NCI-H2171 treated with DMSO at 0.1 percent for 48 hours (cell line): ENCODE measurements at places on chromosomes 4 and X.

DNA sequence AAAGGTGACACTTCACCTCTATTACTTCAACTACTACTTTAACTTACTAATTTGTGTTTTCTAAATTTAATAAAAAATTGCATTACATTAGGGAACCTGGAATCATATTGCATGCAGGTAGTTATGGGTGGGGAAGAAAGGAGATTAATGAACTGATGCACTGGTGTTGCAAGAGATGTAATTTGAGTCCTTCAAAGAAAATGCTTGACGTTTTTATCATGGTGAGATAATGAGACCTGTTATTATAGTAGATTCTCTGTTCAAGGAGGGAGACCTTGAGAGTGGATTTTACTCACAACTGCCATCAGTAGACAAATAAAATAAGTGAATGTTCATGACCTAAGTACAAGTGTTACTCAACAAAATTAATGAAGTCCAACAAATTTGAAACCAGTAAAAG lies 26.4 kb upstream of the MED14 start:
- peak; percentile 33 for DNase-seq

GRCh38 chrX:150236327-150236726 lies 126.8 kb upstream of the MAMLD1 start:
- no peak for DNase-seq

GRCh38 chr4:78040431-78040830 lies 16.7 kb upstream of the FRAS1 start:
- no peak for DNase-seq

DNA sequence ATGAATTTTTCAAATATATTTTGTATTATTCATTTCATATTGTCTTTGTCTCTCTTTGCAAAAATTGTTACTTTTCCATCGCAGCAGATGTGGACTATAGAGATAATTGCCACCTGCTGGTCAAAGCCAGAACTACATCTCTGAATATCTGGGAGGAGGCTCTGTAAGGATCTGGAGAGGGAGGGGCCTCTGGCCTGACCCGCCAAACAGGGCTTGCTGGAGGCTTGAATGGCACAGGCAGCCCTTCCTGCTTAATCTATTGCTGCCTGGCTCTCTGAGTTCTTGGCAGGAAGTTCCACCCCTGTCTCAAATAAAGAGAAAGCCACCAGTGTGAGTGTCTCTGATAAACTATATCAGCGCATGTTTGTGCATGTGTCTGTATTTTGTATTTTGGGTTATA lies 132.4 kb downstream of the ZMAT1 start:
- peak; percentile 63 for DNase-seq

DNA sequence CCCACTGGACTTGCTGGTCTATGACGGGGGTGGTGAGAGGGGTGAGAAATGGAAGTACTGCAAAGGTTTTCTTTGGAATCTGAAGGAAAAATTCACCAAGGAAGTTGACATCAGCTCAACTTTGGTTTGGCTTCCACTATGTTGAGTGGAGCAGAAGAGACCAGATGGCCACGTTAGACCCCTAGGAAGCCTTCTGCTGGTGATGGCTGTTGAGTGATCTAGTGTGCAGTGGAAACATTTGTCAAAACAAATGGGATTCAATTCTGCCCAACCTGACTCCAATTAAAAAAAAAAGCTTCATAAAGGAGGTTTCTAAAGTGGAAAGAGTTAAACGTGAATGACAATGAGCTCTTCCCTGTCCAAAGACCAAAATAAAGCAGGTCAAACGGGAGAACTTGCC lies 25.7 kb downstream of the SEL1L3 start:
- DNase-seq: peak; percentile 8

GRCh38 chrX:81876437-81876836 lies 674.5 kb downstream of the SH3BGRL start:
- no peak for DNase-seq

DNA sequence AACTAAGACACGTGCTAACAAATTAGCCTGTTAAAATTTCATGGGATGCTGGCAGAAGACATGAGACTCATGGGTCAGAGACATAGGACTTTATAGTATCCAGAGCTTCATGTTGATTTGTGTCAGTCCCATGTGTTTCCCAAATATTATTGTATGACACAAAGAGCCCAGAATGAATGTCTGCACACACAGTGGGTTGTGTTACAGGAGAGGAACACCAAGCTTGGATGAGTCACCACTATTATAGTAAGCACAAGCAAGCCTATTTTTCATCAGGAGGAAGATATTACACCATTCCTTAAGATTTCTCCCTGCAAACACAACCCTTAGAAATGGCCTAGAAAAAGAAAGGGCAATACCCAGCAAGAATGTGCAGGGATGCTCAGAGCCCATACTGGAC lies 15.4 kb downstream of the BBS12 start:
- DNase-seq: no peak

DNA sequence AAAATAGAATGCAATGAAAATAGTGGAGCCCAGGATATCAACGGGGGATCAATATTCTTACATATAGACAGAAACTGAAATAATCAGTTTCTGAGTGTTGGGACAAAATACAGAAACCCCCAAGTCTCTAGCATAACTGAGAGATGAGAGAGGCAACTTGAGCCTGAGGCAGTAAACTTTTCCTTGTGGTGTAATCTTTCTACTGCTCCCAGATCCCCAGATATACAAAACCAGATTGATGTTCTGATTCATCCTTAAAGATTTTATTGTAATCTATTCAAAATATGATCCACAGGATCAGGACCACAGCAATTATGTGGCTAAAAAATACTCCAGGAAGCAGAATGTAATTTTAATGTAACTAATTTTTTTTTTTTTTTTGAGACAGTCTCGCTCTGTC lies 2282.6 kb downstream of the ARAP2 start:
- no peak for DNase-seq
